Effector memory CD8-positive, alpha-beta T cell (primary cell): ENCODE measurements at places on chromosomes 4 and X.

- DNase-seq: no peak
Observed at GRCh38 chr4:120633810-120634209, 288.7 kb downstream of the PRDM5 start.

DNA sequence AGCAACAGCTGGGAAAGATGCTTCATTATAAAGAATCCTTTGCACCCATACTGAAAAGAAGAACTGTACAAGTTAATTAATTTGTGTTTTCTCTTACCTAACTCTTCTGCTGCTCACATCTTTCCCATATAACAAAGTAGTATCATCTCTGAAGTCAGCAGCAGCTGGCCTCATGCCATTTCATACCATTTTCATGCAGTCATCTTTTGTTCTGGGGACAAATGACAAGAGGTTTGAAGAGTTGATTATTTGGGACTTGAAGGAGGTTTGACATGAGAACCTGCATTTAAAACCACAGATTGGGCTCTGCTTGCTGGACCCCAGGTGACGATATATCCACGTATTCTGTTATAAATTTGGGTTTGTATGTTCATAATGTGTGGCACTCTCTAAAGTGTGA lies 430.3 kb downstream of the SPRY1 start:
- no peak for DNase-seq

- DNase-seq: no peak
Observed at GRCh38 chr4:184814686-184815045, 11.1 kb downstream of the ACSL1 start.

- no peak for DNase-seq
Observed at GRCh38 chr4:113781439-113782040, 20.0 kb upstream of the CAMK2D start.

- DNase-seq: no peak
Observed at GRCh38 chrX:37332987-37333658, 16.0 kb upstream of the PRRG1 start.

GRCh38 chrX:48960291-48960690 lies 2.9 kb upstream of the OTUD5 start:
- no peak for DNase-seq

DNA sequence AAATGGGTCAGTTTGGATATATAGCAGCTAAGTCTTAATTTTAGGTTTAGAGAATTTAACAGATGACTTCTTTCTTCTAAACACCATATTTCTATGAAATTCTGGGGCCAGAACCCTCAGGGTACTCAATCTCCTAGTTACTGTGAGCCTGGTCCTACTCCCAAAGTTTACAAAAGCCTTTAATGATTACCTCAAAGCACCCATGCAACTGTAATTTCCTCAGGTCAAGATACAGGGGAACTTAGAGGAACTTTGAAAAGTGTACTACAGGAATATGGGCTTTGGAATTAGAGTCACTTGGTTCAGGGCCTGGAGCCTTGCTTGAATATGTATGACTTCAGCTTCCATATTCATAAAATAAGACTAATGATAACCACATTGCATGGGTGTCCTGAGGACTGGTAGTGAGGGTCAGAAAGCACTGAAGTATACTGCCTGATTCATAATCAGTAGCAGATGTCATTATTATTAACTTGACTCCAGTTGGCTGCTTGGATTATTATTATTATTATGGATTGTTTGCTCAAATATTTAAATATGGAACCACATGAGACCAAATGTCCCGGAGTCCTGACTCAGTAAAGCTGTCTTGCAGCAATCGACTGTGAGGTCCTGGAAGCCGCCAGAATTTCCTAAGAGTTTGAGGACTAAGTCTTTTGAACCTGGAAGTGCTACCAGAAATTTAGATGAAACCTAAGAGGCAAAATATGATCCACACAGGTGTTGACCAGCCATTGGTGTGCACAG lies 2.0 kb upstream of the ADH7 start:
- no peak for DNase-seq
